Stimulated activated CD4-positive, alpha-beta T cell treated with anti-CD3 and anti-CD28 coated beads, Interleukin-12 subunit alpha, Interleukin-12 subunit beta, amount 100 ng/mL, for 24 hours (primary cell): ENCODE measurements at places on chromosomes 2 and 18.
A peak's percentile ranks its signal among the peaks of the same experiment; 100 is the strongest.

- DNase-seq = no peak
Measured at GRCh38 chr2:142714600-142714999, 162.9 kb upstream of the KYNU start.

GRCh38 chr2:219029829-219030165, 11.5 kb downstream of the CFAP65 start:
- DNase-seq = peak; percentile 54

DNA sequence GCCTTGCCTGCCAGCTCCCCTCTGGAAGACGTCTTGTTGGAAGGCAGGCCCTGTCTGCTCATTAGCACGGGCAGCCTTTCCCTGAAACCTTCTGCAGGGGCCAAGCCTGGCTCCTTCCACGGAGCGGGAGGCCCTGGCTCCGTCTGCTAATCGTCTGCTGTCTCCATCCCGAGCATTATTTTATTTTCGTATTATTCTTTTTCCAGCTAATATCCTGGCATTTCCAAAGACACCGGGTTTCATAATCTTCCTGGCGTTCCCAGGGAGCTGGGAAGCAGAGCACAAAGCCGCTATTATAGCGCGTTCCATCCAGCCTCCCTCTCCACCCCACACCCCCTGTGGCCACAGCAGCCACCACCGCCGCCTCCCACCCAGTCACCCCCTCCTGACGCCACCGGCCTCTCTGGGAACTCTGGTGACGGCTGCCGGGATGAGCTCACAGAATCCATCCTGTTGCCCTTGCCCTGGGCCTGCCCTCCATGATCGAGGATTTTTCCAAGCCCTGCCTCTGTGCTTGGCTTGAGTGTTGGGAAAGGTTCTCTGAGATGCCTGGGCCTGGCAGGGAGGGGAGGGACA, 125.5 kb downstream of the DYSF start:
- DNase-seq = no peak

DNA sequence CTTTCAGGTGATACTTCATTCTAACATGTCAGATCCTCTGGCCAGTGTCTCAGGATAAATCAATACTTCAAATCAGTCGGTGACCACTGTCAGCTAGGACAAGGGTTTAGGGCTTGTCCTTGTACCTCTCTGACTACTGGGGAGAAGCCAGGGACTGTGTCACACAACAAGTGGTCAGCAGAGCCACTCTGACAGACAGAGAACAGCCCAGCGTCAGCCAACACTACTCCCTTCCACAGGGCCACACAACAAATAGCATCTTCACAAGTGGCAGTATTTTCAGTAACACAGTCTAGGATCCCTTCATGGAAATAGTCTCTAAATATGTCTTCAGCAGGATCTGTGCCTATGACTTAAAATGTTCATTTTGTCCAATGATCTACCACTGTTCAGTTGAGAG, 14.2 kb downstream of the FLACC1 start:
- no peak for DNase-seq

GRCh38 chr18:49227441-49228165, 232.8 kb downstream of the DYM start:
- peak; percentile 5 for DNase-seq

- no peak for DNase-seq
Measured at GRCh38 chr2:239662413-239663120, 261.7 kb upstream of the HDAC4 start.
